ENCODE measurements at places on chromosomes 2 and 18.

DNA sequence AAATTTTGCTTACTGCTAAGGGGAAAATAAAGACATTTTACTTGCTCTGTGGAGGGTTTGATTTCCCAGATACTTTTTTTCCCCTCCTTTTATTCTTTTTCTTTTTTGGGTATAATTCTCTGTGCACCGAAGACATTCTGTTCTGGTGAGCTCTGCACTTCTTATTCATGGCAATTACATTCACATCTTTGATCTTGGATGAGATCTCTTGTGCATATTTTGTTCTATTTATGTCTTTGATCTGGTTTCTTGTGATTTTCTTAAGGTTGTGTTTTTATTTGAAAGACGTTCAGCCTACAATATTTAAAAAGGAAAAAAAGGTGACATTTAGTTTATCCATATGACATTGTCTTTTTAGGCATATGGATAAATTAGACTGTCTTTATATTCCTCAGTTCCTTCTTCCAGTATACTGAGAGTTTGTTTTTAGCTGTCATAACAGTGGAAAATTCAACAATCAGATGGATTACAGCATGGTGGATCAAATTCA, 33.7 kb upstream of the EPHA4 start:
- no peak for DNase-seq

DNA sequence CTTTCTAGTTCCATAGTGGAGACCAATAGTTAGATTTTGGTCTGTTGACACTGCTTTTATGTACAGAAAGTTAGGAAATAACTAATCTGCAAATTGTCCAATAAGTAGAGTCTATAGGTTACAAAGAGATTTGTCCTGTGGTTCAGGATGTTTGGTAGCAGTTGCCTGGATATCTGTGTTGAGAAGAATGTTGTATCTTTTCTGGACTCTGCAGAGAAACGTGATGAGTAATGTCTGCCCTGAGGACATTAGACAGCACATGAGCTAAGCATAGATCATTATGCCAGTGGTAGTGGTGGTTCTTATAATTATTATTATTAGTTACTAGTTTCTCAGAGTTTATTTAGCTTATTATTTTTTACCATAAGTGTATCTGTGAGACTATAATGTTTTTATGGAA, 65.8 kb downstream of the ANKRD62 start:
- DNase-seq = no peak

DNA sequence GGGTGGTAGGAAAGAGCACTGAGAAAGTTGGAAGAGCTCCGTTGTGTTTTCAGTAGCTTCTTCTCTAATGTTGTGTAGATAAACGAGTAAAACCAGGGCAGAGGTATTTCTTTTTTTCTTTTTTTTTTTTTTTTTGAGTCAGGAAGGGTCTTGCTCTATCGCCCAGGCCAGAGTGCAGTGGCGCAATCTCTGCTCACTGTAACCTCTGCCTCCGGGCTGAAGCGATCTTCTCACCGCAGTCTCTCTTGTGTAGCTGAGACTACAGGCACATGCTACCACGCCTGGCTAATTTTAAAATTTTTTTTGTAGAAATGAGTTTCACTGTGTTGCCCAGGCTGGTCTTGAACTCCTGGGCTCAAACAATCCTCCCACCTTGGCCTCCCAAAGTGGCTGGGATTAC, 6.6 kb downstream of the GRHL1 start:
- no peak for DNase-seq

DNA sequence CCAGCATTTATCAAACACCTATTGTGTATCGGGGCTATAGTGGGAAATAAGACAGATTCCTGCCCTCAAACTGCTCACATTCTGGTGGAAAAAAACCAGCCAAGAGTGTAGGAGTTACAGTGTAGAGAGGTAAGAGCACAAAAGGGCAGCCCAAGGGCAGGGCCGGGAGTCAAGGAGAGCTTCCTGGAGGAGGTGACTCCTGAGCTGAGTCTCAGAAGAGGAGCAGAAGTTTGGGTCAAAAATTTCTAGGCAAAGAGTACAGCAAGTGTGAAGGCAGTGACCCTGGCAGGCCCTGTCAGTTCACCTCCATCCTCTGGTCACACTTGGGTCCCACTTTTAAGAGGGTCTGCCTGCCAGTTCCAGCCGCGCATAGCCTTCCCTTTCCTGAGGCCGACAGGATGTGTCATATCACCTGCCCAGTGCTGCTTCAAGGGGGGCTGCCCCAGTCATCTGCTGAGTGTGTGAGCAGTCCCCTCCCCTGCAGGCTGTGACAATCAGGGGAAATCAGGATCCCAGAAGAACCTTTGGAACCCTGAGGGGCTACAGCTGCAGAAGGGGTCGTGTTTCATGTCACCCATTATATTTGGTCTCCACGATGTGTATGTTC, 118.4 kb downstream of the GLI2 start:
- peak; percentile 43 for DNase-seq

GRCh38 chr2:168790226-168790902, 12.1 kb upstream of the NOSTRIN start:
- DNase-seq = no peak

DNA sequence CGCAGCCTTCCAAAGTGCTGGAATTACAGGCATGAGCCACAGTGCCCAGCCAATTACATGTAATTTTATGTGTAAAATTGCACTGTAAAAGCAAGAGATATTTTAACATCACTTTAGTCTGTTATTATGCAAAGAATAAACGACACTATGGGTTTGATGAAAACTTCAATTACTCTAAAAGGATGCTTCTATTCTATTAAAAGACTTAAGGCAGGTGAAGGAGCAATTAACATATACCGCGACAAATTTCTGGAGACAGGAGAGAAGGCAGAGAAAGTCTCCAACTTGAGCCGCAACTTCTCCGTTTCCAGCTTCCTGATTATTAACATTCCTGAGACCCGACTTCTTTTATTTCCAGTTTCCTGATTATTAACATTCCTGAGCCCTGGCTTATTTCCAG, 53.7 kb downstream of the FAM210A start:
- no peak for DNase-seq

DNA sequence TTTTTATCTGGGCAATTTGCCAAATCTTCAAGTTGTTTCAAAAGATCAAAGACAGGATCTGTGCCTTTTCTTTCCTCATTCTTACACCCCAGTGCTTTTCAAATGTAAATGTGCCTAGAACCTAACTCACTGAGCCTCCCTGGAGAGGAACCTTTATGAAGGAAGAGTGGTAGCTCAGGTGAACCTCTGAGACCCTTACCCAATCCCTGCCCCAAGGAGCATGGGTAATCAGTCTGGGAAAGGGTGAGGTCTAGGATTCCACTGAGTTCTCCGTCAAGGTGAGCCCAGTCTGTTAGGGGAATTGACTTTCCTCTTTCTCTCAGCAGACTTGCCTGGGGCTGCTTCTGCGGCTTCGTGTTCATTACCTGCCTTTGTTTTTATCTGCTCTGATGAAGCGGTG, 88.1 kb upstream of the MAP4K4 start:
- no peak for DNase-seq

- no peak for DNase-seq
Measured at GRCh38 chr18:44689736-44690135, 9.0 kb downstream of the SETBP1 start.

DNA sequence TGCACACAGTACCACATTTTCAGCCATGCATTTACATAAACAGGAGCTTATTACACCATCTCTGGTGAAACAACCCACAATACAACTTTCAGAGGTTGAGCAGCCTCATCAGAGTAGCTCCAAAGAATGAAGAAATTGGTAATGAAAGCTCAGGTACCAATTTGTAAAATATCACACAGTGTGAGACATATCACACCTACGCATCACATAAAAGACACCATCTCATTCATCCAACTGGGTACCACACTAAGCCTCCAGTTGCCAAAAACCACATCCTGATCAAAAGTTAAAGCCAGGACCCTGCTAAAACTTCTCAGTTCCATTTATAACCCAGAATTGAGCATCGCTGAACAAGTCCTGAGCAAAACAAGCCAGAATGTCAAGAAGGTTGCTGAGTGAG, 4.6 kb downstream of the TMEM163 start:
- no peak for DNase-seq

- DNase-seq = no peak
Measured at GRCh38 chr2:148939271-148939670, 64.2 kb downstream of the KIF5C start.

GRCh38 chr2:112636605-112637288, 9.0 kb upstream of the SLC20A1 start:
- DNase-seq = no peak

DNA sequence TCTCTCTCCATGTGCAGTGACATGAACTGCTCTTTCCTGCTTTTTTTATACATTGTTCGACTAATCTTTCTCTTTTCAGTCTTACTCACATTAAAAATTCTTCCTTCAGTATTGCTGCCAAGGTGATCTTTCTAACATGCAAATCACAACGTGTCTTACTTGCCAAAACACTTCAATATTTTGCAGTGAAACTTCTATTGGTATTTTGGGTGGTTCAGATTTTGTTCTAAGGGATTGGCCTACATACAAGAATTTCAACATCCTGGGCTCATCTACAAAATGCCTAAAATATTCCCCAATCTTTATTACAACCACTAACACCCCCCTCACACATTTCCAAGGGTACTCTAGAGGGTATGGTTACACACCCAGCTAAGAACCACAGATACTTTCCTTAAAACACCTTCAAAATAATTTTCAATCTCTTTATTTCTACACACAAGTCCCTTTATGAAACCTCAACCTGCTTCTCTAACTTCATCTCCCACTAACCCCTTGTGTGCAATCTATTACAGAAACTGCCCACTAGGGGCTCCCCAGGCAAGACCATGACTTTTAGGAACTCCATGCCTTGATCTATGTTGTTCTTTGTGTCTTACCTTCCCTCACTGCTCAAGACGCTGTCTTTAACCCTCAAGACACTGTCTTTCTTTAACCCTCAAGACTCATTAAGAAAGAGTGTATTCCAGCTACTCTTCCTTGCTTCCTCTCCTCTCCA, 50.9 kb downstream of the COL3A1 start:
- no peak for DNase-seq

DNA sequence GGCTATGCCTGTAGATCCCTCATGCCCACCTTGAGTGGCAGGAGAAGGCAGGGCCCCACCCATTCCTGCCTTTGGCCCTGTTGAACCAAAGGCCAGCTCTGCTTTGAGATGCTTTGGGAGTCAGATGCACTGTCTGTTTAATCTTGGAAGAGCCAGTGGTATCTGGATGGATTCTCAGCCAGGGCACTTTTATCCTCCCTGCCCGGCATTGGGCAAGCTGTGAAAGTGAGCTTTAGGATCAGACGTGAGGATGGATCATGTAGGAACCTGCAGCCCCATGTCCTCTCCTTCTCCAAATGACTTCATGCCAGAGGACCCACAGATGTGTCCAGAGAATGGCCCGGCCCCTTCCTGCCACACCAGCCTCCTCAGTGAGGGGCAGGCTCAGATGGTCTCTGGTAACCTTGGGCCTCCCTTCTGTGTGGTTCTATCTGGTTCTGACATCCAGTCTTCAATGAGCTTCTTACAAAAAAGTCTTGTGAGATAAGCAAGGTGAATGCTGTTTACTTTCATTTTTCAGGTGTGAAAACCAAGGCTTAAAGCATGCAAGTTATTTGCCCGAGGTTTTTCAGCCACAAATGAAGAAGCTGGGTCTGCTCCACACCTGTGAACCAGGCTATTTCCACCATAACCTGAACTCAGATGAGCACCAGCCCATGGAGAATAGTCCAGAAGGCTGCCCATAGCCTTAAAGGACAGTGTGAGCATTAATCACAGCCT, 123.8 kb downstream of the KCTD1 start:
- DNase-seq = no peak

DNA sequence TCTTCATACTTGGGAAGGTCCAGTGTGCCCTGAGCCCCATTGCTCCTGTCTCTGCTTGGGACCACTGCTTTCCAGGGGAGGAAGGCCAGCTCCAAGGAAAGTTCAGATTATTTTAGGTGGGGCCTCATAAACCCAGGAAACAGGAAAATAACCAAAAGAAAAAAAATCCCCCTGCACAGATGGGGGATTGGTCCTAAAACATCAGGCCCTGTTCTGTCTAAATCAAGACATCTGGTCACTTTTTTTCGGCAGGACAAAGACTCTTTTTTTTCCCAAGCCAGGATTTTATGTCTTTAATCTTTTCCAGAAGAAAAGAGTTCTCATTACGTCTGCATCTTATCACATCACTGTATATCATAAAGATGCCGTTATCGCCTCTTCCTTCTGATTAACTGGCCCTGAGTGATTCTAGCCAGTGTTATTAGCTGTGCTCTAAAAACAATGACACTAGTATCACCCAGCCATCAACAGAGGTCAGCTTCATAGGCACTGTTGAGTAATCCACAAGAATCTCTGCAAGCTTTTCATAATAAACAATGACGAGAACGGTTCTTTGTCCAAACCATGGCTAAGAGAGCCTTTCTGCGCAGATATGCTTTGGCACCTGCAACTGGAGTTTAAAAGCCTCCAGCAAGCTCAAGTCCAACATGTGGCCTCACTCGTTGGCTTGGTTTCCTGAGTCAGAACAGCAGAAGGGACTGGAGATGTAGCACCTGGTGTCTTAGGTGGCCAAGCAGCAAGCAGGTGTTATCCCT, 138.2 kb downstream of the VAPA start:
- no peak for DNase-seq

DNA sequence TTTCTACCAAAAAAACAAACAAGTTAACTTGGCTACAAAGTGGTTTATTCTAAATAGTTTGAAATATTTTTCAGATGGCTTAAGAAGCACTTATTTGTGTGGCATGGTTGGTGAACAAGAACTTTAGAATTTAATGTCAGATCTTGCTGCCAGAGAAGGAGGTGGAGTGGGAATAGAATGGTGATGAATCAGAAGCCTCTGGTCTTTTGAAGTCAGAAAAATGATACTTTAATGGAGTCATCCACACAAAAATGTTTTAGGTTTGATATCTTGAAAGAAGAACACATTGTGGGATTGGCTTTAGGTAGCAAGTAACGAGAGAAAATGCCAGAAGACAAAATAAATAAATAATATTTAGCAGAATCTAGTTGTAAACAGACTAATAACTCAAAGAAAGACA, 243.1 kb upstream of the FANCL start:
- no peak for DNase-seq

DNA sequence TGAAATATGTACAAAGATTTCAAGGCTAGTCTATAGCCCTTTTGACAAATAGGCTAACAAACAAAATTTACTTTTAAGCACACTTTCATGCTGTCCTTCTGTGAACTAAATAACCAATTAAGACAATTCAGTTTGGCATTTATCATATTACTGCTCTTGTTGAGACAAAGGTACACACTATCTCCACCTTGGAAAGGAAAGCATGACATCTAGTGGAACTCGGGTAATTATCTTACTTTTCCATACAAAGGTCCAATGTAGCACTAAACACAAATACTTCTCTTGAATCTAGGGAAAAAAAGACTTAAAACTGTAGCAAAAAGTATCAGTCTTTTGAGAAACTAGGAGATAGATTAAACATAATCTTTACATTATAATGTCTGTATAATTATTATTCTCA, 125.0 kb upstream of the CD226 start:
- no peak for DNase-seq

GRCh38 chr2:172962824-172963223, 112.8 kb upstream of the MAP3K20 start:
- DNase-seq = no peak
